Stimulated activated CD4-positive, alpha-beta T cell treated with anti-CD3 and anti-CD28 coated beads, Interleukin-2, amount 100 ng/mL, for 24 hours (primary cell): ENCODE measurements at places on chromosomes 2 and 18.

GRCh38 chr18:34386803-34387202 is 162.1 kb upstream of the NOL4 start:
- DNase-seq = no peak

DNA sequence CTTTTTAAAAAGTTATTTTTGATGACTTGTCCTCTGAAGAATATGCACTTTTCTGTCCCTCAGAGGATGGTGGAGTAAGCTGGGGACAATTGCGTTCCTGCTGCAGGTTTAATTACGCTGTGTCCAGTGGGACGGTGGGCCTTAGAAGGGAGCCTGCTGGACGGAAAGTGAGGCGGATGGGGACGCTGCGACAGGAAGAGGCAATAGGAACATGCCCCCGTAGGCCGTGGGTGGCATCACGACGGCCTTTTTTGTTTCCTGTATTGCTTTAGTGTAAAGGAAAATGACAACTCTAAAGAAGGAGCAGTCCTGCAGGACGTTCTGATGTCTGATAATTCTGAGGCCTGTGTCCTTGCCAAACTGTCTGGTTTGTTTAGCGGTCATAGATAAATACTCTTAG is 121.6 kb downstream of the NFATC1 start:
- DNase-seq = peak; percentile 61

DNA sequence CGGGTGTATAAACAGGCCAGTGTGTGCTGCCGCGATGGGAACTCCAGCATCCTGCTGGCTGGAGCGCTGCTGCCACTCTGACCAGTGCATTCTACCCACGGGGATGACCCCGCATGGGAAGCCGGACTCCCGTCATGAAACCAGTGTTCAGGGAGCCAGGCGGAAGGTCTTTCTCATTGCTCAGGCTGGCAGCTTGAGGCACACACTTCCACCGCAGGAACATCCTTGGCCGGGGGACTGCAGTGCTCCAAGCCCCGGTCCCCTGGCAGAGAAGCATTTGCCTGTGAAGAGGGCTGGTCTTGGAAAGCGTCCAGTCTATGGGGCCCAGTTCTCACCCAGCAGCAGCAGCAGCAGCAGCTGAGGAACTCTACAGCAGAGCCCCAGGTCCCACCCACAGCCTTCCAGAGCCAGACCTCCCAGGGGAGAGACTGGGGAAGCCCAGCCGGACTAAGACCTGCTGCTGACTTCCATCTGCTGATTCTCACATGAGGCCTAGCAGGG is 235.9 kb downstream of the KLHL29 start:
- DNase-seq = no peak

- no peak for DNase-seq
Observed at GRCh38 chr2:235793163-235793752, 299.4 kb downstream of the AGAP1 start.

- no peak for DNase-seq
Observed at GRCh38 chr2:173159791-173160463, 84.3 kb downstream of the MAP3K20 start.

DNA sequence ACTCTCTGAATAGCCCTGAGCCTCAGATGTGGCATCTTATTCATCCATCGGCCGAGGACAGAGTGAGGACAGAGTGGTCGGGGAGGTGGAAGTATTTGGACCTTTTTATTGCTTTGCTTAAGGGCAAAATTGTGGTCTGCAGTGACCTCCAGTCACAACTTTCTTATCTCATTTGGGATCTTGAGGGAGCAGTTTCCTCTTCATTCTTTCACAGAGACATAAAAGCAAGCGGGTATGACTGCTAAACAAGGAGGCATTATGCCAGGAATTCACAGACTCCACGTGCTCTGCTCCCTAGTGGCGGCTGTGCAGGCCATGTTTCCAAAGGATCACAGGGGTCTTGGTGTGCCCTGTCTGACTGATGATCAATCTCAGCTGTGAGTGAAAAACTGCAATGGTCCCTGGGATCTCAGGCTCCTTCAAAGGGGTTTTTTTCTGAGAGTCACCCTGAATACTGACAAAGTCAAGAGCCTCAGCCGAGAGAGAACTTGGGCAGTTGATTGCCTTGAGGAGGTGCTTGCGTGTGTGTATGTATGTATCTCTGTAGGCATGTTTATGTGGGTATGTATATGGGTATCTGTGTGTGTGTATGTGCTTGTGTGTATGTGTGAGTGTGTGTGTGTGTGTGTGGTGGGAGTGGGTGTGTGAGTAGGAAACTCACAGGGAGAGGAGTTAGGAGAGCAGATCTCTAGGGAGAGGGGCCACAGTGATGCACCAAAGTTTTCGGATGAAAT is 47.7 kb downstream of the RAPGEF4 start:
- no peak for DNase-seq

- DNase-seq = no peak
Observed at GRCh38 chr2:170369894-170370293, 191.9 kb downstream of the MYO3B start.

- DNase-seq = no peak
Observed at GRCh38 chr2:54872780-54873179, 149.3 kb downstream of the EML6 start.

GRCh38 chr2:203578759-203579643 is 43.9 kb upstream of the RAPH1 start:
- DNase-seq = peak; percentile 35

- no peak for DNase-seq
Observed at GRCh38 chr18:38241736-38242135, 676.1 kb upstream of the CELF4 start.

DNA sequence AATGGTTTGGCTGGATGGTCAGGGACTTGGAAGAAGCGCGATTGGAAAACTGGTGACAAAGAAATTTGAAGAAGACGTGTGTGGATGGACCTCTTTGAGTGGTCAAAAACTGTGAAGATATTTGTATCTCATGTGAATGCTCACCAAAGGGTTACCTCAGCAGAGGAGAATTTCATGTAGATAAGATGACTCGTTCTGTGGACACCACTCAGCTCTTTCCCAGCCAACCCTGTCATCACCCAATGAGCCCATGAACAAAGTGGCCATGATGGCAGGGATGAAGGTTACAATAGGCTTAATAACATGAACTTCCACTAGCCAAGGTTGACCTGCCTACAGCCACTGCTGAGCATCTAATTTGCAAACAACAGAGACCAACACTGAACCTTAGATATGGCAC is 248.3 kb downstream of the KCNE4 start:
- DNase-seq = no peak

DNA sequence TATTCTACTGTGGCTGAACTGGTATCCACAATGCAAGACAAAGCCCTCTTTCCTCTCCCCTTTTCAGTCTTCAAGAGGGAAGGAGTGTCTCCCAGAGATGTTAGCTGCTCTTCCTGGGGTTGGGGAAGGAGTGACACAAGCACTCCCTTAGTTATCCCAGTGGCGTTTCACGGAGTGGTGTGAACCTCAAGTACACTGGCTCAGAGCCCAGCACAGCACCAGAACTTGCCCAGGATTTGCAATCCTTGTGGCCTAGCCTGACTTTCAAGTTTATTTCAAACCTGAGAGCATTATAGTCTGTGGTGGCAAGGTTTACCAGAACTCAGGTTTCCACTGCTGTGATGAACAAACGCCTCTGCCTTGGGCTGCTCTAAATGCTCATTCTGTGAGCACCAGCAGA is 162.5 kb downstream of the CCDC102B start:
- no peak for DNase-seq

GRCh38 chr2:53958443-53958842 is 12.3 kb downstream of the PSME4 start:
- no peak for DNase-seq

GRCh38 chr2:239234191-239235175 is 166.3 kb downstream of the HDAC4 start:
- no peak for DNase-seq

DNA sequence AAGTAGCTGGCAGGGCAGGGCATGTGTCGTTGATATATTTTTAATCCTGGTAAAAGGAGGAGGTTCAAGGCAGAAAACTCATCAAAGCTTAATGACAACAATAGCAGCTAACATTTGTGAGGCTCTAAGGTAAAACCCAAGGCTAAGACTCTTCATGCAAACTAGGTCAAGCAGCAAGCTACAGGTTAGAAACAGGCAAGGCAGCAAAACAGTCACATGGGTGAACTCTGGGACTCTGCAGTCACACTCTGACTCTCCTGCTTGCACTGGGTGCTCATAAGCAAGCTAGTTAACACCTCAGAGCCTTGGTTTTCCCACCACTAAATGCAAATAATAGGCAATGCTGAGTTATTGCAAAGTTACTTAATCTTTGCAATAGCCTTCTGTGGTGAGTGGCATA is 7.9 kb downstream of the IL1RN start:
- no peak for DNase-seq

DNA sequence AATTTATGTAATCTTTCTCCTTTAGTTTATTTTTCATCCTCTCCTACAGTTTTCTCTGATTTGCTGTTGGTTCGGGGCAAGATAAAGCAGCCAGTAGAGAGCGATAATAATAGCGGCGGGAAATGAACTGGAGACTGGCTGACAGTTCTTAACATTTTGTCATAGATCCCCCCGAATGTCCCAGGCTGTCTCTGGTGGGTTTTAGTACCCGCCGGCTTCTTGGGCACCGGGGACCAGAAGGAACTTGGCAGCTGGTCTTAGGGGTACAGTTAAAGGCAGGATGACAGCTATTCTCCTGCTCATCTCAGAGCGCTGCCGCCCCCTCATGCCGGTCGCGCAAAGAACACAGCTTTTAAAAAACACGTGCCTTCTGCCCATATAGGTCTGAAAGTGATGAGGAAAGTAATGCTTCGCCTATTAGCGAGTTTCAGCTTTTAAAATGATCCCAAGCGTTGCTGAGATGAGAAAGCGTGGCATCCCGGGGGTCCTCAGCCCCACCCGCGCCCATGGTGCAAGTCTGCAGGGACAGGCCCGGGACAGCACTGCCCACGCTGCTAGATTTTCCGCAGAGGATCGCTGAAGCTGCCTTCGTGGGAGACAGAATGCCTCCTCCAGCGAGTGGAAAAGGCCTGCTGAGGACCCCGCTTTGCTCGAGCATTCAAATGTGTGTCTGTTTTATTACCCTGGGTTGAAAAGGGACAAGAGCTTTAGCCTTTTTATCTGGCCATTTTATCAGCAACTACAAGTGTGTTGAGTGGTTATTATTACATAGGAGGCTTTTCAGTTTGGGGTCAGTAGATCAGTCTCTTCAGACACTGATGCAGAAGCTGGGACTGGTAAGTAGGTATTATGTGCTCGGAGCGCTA is 3.8 kb downstream of the ONECUT2 start:
- no peak for DNase-seq

DNA sequence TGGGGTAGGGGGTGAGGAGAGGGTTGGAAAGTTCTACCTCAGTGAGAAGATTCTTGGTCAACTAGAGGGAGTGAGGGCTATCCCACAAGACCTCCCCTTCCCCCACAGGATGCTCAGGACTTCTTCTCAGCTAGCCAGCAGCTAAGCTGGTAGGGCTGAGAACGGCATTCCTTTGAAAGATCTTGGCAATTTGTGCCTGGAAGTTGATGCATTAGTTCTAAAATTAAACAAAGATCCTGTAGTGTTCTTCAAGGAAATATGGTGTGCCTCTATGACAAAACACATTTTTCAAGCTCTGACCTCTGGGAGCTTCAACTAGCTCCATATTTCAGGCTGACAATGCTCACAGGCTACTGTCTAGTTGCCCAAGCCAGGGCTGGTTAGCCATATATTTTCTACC is 2.3 kb downstream of the LYPD1 start:
- no peak for DNase-seq

- DNase-seq = no peak
Observed at GRCh38 chr2:101967826-101968513, 23.8 kb upstream of the IL1R2 start.

DNA sequence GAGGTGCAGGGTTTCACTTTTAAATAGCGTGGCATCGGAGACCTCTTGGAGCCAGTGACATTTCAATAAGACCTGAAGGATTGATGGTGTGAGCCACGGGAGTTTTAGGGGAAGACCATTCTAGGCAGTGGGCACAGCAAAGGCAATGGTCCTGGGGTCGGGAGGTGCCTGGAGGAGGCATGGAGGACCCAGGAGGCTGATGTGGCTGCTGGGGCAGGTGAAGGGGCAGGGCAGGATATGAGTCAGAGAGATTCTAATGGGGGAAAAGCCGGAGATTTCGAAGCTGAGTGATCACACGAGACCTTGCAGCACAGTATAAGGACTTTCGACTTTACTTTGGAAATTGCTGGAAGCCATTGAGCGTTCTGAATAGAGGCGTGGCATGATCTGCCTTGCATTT is 79.6 kb upstream of the KCNE4 start:
- no peak for DNase-seq

DNA sequence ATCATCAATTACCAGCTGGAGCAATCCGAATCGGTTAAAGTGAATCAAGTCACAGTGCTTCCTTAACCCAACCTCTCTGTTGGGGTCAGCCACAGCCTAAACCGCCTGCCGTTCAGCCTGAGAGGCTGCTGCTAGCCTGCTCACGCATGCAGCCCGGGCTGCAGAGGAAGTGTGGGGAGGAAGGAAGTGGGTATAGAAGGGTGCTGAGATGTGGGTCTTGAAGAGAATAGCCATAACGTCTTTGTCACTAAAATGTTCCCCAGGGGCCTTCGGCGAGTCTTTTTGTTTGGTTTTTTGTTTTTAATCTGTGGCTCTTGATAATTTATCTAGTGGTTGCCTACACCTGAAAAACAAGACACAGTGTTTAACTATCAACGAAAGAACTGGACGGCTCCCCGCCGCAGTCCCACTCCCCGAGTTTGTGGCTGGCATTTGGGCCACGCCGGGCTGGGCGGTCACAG is 496 bp upstream of the ITGA4 start:
- peak; percentile 58 for DNase-seq

DNA sequence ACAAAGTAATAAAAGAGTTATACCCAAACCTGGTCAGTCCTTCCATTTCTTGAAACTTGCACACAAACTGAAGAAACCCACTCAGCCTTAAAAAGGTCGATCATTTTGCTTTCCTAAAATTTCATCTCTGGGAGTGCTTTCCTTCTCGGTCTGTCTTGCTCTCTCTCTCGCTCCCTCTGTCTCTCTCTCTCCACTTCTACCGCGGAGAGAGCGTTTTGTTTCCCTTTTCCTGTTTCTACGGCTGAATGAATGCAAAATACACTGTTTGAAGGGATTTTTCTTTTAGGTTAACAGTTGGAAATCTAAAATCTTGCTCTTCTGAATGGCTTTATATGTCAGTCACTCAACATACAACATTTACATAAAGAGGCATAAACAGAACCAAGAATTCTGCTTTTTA is 424.2 kb downstream of the TGIF1 start:
- no peak for DNase-seq

- DNase-seq = no peak
Observed at GRCh38 chr2:102057502-102058292, 65.9 kb downstream of the IL1R2 start.

DNA sequence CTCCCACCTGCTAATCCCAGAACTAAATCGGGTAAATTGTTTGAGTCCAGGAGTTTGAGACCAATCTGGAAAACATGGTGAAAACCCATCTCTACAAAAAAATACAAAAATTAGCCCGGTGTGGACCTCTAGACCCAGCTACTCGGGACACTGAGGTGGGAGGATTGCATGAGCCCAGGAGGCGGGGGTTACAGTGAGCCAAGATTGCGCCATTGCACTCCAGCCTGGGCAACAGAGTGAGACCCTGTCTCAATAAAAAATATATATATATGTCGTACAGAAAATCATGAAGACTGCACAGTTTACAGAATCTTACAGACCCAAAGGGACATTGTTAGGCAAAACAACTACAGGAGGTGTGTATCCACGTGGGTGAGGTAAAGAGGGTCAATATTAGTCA is 4.0 kb upstream of the DPY30 start:
- DNase-seq = no peak

GRCh38 chr2:15160201-15160991 is 400.7 kb downstream of the NBAS start:
- DNase-seq = no peak
